ENCODE measurements at places on chromosomes 6 and 20.

DNA sequence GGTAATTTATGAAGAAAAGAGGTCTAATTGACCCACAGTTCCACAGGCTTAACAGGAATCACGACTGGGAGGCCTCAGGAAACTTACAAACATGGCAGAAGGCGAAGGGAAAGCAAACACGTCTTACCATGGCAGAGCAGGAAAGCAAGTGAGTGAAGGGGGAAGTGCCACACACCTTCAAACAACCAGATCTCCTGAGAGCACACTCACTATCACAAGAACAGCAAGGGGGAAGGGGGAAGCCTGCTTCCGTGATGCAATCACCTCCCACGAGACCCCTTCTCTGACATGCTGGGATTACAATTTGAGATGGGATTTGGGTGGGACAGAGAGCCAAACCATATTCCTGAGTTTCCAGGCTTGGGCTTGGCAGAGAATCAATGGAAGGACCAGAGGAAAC, 124.1 kb upstream of the RAB32 start:
- DNase-seq = no peak

DNA sequence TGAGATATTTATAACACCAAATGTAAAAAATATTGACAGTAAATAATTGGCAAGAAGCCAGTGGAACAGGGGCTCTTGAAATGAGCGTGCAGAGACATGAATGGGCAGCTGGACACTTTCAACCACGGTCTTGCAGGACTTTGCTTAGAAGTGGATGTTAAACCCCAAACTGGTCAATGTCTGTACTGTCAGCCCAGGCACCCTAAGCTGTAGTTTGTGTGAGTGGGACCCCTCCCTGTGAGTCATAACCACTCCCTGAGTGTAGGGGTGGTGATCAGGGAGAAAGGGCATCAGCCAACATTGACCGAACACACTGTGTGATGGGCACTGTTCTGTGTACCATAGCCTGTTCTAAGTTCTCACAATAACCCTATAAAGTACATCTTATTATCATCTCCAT, 108.6 kb downstream of the FIG4 start:
- no peak for DNase-seq

DNA sequence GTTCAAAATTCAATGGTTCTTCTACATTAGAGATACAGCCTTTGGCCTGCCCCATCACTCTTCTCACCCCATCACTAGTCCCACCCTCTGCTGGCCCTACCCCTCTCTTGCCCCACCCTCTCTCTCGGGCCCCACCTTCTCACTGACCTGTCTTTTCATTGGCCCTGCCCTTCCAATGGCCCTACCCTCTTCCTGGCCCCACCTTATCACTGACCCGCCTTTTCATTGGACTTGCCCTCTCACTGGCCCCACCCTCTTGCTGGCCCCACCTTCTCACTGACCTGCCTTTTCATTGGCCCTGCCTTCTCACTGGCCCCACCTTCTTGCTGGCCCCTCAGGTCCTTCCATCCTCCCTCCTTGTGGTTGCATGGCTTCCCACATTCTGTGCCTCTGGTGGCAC, 107.2 kb upstream of the PLEKHG1 start:
- DNase-seq = no peak

- DNase-seq = no peak
Measured at GRCh38 chr6:71489736-71490135, 201.1 kb downstream of the OGFRL1 start.

DNA sequence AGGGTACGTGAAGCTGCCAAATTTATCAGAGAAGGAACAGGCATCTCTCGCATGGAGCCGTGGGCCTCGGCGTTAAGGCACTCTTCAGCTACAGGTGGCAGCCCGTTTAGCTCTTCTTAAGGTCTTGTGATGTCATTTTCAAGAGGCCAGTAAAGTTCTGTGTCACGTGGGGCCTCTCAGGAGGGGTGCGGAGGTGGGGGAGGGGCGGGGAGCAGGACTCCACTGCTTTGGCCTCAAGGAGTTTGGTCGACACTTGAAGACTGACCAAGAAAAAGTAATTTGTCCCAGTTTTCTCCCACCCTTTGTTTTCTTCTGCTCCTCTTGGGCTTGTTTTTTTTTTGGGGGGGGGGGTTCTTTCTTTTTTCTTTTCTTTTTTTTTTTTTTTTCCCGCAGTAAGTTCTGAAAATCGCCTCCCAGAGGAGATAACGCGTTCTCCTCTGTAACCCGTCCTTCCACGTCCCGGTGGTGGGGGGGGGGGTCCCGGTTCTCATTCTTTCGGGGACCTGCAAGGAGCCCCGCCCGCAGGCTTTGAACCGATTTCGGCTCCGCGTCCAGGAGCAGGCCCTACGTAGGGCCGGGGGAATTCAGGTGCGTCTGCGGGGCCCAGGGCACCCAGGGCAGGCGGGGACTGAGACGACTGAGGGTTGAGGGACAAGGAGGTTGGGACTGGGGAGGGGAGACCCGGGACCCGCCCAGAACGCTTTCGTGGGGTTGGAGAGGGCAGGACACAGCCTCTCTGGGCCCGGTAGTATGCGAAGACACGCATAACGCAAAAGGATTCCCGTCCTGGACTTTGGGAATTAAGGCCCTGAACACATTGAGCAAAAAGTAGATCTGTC, 26.0 kb downstream of the GPX6 start:
- DNase-seq = no peak

- DNase-seq = no peak
Measured at GRCh38 chr6:4550227-4550597, 226.0 kb upstream of the CDYL start.

- no peak for DNase-seq
Measured at GRCh38 chr6:18457065-18457737, 70.1 kb downstream of the RNF144B start.

GRCh38 chr6:40852779-40853373, 186.1 kb downstream of the UNC5CL start:
- no peak for DNase-seq

DNA sequence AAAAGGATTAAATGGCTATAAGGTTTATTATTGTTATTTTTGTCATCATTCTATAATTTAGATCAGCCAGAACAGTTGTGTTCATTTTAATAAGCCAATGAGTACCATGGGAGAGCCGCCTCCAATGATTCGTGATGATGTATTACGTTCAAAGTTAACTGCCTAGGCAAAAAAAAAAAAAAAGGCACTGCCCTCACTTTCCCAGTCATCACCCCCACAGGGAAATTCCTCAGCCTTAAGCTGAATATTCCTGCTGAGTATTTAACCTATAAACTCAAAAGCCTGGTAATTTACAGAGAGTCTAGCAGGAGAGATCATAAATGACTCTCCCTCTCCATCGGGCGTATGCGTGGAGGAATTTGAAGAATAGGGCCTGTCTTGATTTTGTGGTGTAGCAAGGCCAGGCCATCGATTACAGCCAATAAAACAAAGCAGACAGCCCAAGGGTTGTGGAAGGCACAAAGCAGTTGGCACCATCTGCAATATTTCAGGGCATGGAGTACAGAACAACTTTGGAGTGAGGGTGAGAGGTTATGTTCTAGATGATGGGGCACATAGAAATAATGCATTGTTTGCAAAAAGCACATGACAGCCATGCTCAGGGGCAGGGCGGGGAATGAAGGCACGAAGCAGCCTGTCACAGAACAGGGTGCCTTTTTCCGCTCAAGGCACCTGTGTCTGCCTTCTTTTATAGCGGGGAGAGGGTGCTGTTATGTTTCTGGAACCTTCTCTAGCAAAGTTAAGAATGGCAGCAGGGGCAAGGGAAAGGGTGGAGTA, 138.2 kb upstream of the DTNBP1 start:
- DNase-seq = no peak

DNA sequence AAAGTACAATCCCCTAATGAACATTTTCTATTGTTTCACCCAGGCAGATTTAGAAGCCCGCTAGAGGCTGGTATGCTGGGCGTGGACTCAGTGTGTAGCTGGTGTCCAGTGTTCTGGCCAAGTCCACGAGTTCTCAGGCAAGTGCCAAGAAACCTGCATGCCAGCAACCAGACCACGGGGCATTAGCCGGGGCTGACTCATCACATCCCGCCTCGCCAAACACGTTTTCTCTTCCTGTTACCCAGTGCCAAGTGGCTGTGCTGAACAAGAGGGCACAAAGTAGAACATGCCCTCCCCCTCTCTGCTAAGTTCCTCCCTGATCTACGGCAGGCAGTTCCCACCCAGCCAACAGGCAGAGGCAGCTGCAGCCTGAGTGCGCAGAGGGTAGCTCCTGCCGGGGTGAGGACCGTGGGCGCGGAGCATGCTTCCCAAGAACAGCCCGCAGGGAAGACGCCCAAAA, 29.6 kb downstream of the RAMACL start:
- DNase-seq = peak; percentile 94

DNA sequence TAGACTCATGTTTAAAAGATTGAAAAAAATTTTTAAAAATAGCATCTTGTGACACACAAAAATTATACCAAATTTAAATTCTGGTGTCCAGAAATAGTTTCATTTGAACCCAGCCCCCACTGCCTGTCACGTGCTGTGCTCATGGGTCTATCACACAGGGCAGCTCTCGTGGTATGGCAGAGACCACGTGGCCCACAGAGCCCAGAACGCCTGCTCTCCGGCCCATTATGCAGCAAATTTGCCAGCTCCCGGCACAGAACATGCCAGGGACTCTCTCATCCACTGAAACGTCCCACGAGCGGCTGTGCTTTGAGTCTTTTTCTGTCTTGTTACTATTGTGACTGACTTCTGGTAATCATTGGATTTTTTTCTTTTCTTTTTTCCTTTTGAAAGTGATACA, 224.3 kb downstream of the TTLL2 start:
- no peak for DNase-seq

DNA sequence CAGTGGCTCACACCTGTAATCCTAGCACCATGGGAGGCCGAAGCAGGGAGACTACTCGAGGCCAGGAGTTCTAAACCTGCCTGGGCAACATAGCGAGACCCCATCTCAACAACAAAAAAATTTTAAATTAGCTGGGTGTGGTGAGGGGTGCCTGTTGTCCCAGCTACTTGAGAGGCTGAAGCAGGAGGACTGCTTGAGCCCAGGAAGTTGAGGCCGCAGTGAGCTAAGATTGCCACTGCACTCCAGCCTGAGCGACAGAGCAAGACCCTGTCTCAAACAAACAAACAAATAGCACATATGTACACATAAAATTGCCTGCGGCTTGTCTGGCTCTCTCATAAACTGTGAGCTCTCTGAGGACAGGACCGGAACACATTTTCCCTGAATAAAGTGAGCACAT, 106.3 kb downstream of the BANF2 start:
- DNase-seq = no peak

DNA sequence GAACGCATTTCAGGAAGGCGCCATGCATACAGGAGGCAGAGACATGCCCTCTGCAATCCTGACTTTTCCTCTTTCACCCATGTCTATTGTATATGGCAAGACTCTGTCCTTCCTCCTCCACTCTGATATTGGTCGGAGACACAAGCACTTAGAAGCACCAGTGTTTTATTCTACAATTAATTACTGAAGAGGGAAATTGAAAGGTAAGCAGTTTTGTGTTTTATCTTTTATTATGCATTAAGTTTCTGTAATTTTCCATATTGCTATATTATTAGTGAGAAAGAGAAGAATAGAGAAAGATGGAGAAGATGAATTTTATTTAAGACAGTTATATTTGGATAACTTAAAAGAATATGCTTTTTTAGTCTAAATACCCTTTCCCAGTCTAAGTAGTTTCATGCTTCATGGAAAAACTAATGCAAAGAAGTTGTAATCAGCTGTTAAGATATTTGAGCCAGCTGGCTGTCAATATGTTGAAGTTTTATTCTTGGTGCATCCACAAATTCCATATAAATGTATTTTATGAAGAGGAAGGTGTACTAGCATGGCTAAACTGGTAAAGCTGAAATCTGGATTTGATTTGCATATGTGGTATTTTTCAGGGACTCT, 13.6 kb downstream of the ARID1B start:
- no peak for DNase-seq

GRCh38 chr6:45667766-45668165, 290.0 kb upstream of the SUPT3H start:
- DNase-seq = no peak

DNA sequence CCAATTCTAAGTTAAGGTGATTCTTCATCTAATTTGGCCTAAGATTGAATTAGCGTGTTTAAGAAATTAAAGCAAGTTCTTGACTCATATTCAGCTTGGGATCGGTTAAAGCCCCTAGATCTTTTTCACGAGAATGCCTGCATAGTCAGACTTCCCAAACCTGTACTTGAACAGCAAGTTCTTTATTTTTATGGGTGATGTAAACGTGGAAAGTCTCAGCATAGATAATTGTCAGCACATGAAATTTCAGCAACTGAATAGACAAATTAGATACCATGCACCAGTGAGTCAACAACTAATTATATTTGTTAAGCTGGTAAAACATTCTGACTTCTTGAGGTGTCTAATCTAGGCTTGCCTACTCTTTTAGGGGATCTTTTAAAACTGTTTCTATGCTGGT, 183.1 kb upstream of the TNFAIP3 start:
- no peak for DNase-seq

DNA sequence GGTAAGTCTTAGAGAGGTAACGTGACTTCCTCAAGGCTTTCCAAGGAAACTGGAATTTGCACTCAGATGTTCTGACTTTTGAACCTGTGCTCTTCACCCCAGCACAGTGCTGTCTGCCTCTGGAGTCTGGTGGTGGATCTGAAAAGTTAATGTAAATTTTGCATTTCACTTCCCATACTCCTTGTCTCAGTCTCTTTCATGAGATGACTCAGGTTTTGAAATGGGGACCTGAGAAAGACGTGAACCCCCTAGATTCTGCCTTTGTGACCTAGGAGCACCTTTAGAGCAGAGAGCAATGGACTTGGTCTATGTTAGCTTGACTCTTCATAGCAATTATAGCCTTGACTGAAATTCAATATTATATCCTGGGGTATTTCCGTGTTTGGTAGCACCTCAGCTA, 223.0 kb downstream of the QKI start:
- DNase-seq = no peak

DNA sequence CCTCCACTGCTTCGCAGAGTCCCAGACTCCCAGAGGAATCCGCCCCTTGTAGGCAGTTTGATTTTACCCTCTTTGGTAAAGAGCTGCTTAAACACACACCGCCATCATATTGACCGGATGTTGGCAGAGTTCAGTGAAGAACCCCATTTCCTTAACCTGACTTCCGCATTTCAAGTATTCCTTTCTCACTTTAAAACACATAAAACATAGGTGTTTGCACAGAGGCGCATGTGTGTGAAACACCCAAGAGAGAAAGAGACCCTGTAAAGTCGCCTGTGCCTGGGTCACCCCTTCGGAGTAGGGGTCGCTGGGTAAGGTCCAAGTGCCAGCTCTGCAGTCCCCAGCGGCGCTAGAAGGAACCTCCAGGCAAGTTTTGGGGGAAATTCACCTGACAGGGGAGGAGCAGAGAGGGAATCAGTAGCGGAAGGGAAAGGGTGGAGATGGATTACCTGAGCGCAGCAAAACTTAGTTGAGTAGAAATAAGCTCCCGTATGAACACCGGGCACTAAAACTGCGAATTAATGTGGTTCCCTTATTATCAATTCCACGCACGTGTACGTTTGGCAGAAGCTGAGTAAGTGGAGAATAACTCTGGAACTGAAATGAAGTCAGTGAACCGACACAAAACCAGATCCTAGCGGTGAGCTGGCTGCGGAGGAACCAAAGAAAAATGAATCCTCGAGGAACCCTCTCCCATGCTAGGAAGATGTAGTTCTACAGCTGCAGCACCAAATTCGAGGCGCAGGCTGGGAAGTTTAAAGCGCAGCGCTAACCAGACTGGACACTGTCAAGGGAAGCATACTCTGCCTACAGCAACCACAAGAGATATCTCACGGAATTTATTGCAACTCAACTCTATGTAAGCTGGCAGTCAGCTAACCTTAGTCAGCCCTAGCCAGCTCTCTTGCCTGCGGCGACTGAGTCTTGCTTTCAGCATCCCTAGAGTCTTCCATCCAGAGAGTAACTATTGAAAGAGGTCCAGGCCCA, 3.5 kb upstream of the HTR1B start:
- DNase-seq = no peak
